Activated B cell treated with CpG ODN at 0.5 μM for 24 hours (primary cell): ENCODE measurements at places on chromosomes 12 and 14. TPM values are rescaled to one million over a fixed set of nuclear protein-coding genes. Genes with fewer than 3 reads are reported as not detected.
A peak's percentile ranks its signal among the peaks of the same experiment; 100 is the strongest.

Gene GLIPR1
- 44.7 and 45.4 TPM in 2 replicates for total RNA-seq

DNA sequence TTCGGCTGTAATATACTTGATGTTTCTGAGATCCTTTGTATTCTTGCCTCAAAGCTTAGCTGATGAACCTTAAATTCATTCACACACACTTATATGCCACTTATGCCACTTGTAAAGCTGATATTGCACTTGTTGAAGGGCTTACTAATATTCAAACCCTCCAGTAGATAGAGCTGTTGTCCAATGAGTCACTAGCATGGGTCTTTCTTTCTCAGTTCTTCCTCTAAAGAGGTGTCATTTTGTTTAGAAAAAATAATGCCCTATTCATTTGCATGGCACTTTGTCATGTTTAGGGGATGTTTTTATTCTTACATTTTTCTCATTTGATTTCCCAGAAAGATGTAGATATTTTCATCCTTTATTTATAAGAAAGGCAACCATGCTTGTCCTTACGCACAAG lies 56.4 kb downstream of the MON2 start:
- H3K27ac ChIP-seq: no peak overlapping the region
- H3K27me3 ChIP-seq: no peaks in the 10 kb centered on the region
- no peak for DNase-seq
- peaks cover 48% of the 10 kb centered on the region for H3K36me3 ChIP-seq
- H3K4me3 ChIP-seq: no peak overlapping the region

- H3K36me3 ChIP-seq: peaks cover 48% of the 10 kb centered on the region
- no peak overlapping the region for H3K27ac ChIP-seq
- no peaks in the 10 kb centered on the region for H3K27me3 ChIP-seq
- no peak for DNase-seq
- H3K4me3 ChIP-seq: no peak overlapping the region
- H3K4me1 ChIP-seq: peaks cover 5% of the 10 kb centered on the region
Observed at GRCh38 chr12:50986966-50987737, 34.8 kb downstream of the HIGD1C start.

- no peaks in the 10 kb centered on the region for H3K36me3 ChIP-seq
- H3K27ac ChIP-seq: no peak overlapping the region
- H3K4me1 ChIP-seq: peaks cover 19% of the 10 kb centered on the region
- peak overlapping the region; percentile 39 for H3K4me3 ChIP-seq
- H3K27me3 ChIP-seq: peaks cover 63% of the 10 kb centered on the region
Observed at GRCh38 chr14:60515511-60516289, 6.8 kb downstream of the SIX6 start.

DNA sequence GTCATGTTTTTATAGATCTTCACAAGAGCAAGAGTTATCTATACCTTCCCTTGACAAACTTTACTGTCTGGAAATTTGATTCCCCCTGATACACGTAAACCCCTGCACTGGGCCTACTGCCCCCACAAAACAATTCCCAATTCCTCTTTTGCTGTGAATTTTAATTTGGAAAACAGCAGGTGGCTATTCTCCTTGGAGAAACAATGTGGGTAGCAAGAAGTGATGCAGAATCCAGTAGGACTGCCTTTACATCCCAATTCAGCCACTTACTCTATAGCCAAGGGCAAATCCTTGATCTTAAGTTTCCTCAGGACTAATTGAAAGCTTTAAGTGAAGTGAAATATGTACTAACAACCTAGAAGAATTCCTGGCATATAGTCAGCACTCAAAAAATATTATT lies 129.3 kb downstream of the ACSS3 start:
- no peak overlapping the region for H3K4me3 ChIP-seq
- H3K4me1 ChIP-seq: no peaks in the 10 kb centered on the region
- H3K27ac ChIP-seq: no peak overlapping the region
- H3K27me3 ChIP-seq: no peaks in the 10 kb centered on the region
- no peaks in the 10 kb centered on the region for H3K36me3 ChIP-seq
- no peak for DNase-seq

DNA sequence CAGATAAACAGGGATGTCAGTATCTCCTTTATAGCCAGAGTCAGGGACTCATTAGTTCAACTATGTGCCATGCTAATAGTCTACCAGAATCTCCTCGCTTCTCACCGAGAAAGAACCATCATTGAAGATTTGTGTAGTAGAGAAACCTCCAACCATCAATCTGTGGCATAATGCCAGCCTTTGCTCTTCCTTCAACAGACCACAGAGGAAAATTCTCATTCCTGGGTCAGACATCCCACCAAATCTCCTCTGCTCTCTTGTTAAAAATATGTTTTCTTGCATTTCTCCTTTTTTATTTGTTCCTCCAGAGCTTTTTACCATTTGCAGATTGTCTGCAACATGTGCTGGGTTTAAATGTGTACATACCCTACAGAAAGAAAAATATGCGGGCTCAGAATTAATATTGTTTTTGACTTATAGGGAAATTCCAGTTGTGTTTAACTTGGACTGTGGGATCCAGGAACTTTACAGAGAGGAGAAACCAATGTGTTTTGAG lies 64.9 kb downstream of the LLPH start:
- peaks cover 6% of the 10 kb centered on the region for H3K4me1 ChIP-seq
- no peak for DNase-seq
- no peak overlapping the region for H3K27ac ChIP-seq
- H3K27me3 ChIP-seq: peaks cover 13% of the 10 kb centered on the region
- no peaks in the 10 kb centered on the region for H3K36me3 ChIP-seq
- H3K4me3 ChIP-seq: no peak overlapping the region

- H3K4me1 ChIP-seq: peaks cover 12% of the 10 kb centered on the region
- DNase-seq: no peak
- no peak overlapping the region for H3K4me3 ChIP-seq
- no peaks in the 10 kb centered on the region for H3K27me3 ChIP-seq
Observed at GRCh38 chr12:120697344-120697743, 10.4 kb downstream of the MLEC start.
